ENCODE measurements at places on chromosomes 16 and 17. TPM values are rescaled to one million over a fixed set of nuclear protein-coding genes. Genes with fewer than 3 reads are reported as not detected.

GRCh38 chr17:6677158-6677831 is 25.7 kb downstream of the C17orf100 start:
- no peak for DNase-seq
- H3K36me3 ChIP-seq, result no peaks in the 10 kb centered on the region
- H3K4me3 ChIP-seq, result no peak overlapping the region
- no peaks in the 10 kb centered on the region for H3K27me3 ChIP-seq
- H3K4me1 ChIP-seq, result peaks cover 7% of the 10 kb centered on the region

GRCh38 chr17:1769822-1770477 is 8.1 kb downstream of the SERPINF1 start:
- peaks cover 17% of the 10 kb centered on the region for H3K4me1 ChIP-seq
- peaks cover 3% of the 10 kb centered on the region for H3K36me3 ChIP-seq
- H3K27ac ChIP-seq, result no peak overlapping the region
- H3K27me3 ChIP-seq, result no peaks in the 10 kb centered on the region

Gene SDR42E2
- total RNA-seq, result not detected

- peaks cover 39% of the 10 kb centered on the region for H3K4me1 ChIP-seq
- no peak overlapping the region for H3K27ac ChIP-seq
- no peaks in the 10 kb centered on the region for H3K36me3 ChIP-seq
Observed at GRCh38 chr16:53083119-53083518, 28.3 kb downstream of the CHD9 start.

- H3K36me3 ChIP-seq, result no peaks in the 10 kb centered on the region
- no peaks in the 10 kb centered on the region for H3K4me1 ChIP-seq
- peaks cover 14% of the 10 kb centered on the region for H3K27me3 ChIP-seq
- no peak overlapping the region for H3K27ac ChIP-seq
Observed at GRCh38 chr17:61469474-61469873, 17.3 kb downstream of the TBX4 start.
